ENCODE measurements at places on chromosomes 11 and 22.

DNA sequence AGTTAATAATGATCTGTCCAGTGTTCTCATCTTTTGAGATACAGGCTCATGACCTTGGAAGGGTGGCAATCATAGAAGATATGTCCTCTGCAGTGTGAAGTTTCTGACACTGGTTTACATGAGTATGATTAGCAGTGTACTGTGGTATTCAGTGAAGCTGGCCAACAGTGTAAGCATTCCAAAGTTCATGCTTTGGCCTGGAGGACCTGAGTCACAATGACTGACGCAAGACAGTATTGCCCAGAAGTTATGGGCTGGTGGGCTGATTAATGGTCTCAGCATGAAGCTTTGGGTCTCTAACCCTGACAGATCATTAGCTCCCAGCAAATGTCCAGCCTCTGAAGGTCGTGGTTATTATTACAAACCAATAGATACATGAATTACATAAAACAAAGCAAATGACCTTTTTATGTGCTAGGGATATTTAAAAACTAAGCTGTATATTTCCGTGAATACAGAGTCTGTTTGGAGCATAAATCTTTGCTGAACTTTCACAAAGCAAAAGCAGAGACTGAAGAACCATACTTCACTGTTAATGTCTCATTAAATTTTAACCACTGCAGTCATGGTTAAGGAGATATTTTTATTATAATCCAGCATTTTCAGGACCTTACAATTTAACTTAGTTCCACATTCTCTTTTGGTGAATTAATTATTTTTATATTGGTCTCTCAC lies 28.3 kb upstream of the USP47 start:
- DNase-seq, result no peak

GRCh38 chr11:110297726-110298300 lies 1.4 kb upstream of the RDX start:
- no peak for DNase-seq

DNA sequence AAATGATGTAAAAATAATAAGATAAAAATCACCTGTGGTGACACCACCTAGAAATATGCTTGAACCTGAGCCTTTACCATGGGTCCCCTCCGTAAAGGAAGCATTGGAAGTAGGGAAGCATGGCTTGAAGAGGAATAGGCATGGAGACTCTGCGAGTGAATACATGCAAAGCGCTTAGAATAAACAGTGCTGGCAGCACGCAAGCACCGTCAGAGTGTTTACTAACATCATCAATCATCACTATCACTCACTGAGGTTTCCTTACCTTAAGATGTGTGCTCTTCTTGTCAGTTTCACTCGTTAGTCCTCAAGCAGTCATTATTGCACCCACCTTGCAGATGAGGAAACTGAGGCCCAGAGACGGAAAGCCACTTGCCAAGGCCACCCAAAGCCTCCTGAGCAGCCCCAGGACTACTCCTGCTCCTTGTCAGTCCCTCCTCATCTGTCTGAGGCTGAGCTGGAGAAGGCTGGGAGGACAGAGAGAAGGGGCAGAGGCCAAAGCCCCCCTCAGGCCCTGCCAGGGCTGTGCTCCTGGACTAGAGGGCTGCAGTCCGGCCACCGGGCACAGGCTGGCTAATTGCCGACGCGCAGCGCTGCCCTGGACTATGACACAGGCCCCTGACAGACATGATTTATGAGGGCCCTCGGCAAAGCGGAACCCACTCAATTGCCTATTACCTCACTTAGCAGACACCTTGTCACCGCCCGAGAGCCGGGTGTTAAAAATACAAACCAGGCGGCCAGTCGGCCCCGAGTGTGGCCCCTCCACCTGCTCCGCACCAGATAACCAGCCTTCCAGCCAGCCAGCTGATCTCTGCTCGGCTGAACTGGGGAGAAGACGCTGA lies 168.9 kb downstream of the MN1 start:
- DNase-seq, result no peak

DNA sequence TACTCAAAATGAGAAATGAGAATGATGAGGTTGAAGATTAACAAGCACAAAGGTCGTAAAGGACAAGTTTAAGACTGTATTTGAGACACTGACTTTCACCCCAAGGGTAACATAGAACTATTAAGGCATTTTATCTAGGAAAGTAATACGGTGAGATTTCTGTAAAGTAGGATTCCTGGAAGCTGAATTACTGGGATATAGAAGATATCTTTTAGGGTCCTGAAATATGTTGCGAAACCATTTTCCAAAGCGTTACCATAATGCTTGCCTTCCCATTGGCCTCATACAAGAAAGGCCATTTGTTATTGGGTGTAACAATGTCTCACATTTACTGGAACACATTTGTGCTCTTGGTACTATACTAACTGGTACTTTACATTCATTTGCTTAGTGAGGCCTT lies 1185.9 kb upstream of the TENM4 start:
- no peak for DNase-seq

DNA sequence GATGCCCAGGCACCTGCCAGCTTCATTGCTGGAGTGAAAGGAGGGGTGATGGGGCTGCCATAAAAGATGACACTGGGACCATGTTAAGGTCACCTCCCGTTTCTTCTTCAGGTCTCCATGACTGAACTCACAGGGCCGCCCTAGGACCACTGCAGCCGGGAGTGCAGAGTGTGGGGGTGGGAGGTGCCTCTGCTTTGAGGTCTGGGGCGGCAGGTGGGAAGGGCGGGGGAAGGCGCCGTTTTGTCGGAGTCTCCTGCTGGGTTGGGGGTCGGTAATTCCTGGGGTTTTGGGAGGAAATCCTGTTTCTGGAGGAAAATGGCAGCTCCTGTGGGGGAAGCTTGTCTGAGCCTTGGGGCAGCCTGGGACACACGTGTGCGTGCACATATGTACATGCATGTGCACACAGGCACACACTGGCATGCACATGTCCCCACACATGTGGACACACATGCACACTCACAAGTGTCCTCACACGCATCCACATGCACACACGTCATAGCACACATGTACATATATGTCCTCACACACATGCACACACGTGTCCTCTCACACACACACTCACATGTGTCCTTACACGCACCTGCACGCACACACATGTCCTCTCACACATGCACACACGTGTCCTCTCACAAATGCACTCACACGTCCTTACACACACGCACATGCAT lies 990.9 kb downstream of the BRD1 start:
- no peak for DNase-seq

DNA sequence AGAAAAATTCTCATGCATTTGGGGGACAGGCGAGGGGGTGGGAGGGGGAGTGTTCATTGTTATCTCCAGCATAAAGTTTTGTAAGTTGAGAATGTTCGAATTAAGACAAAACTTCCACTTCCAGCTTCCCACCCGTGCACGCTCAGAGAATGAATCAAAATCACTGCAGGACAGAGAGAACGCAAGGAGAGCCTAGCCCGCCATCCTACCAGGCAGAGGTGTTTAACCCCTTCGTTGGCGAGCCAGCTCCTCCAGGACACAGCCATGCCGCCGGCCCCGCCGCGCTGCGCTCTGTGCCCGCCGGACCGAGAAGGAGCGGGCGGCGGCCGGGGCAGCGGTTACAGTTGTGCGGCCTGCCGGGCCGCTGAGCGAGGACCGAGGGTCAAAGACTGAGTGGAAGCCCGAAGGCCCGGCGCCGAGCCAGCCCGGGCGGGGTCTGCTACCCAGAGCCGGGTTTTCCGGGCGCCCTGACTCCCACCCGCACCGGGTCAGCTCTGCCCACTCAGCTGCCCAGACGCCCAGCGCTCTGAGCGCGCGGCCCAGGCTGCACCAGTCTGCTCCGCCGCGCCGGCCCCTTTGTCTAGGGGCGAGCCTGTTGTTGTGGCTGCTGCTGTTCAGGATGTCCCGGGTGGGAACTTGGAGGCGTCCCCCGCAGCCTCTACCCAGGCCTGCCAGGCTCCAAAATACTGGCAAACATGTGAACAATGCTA lies at the start of gene NOX4:
NOX4 (minus strand) TSS at position 395 of the 710 bp plus-strand sequence; CDS start at position 266, 129 bp downstream.
- no peak for DNase-seq

Measured in effector CD4-positive, alpha-beta T cell (primary cell).